Activated CD8-positive, alpha-beta memory T cell treated with anti-CD3 and anti-CD28 coated beads for 36 hours (primary cell): ENCODE measurements at places on chromosomes 2 and 18. TPM values are rescaled to one million over a fixed set of nuclear protein-coding genes. Genes with fewer than 3 reads are reported as not detected.

The SCN3A gene
- total RNA-seq = not detected

The VWA3B gene
- not detected for total RNA-seq

The AQP12A gene
- not detected for total RNA-seq

The LIPG gene
- total RNA-seq = 0.13 TPM

The SERPINB4 gene
- not detected for total RNA-seq

The C1QL2 gene
- total RNA-seq = not detected

The INHBB gene
- total RNA-seq = not detected

The CRYBA2 gene
- not detected for total RNA-seq

The SDC1 gene
- total RNA-seq = 0.19 TPM

The OTOF gene
- 2.3 TPM for total RNA-seq

The NAT8 gene
- not detected for total RNA-seq
